ENCODE measurements at places on chromosomes 3 and 15.
A peak's percentile ranks its signal among the peaks of the same experiment; 100 is the strongest.

DNA sequence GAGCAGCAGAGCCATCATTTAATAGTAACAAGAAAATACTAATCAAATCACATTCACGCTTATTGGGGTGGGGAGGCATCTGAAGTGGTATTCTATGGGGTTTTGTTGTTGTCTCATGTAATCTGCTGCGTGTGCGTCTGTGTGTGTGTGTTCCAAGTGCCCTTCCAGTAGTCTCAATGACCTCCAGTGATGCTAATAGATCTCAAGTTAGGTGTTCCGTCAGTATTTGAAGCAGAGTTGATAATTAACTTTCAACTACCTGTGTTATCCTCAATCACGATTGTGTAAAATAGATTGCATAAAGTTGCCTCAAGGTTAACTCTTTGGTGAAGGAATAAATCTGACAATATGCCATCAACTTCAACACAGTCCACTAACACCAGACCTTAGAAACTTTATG lies 375.0 kb downstream of the MECOM start:
- no peak for DNase-seq

GRCh38 chr3:32502118-32502945 lies at the start of gene CMTM6:
TSS of gene CMTM6 (minus strand) at chr3:32502852. CDS start at chr3:32502745, 107 bp downstream.
- peak; percentile 87 for DNase-seq

DNA sequence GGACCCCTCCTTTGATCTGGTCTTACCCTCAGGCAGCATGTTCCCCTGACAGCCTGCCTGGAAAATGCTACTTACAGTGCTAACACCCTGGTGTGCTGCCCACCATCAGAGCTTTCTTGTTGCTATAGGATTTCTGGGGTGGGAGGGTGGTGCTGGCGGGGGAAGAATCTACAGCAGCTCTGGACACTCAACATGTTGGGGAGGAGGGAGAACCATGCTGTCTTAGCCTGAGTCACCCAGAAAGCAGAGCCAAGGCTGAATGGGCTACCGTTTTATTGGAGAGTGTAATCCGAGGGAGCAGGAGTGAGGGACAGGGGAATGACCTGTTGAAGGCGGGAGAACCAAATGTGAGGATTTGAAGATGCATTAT lies 45.6 kb downstream of the MFSD1 start:
- DNase-seq = no peak

DNA sequence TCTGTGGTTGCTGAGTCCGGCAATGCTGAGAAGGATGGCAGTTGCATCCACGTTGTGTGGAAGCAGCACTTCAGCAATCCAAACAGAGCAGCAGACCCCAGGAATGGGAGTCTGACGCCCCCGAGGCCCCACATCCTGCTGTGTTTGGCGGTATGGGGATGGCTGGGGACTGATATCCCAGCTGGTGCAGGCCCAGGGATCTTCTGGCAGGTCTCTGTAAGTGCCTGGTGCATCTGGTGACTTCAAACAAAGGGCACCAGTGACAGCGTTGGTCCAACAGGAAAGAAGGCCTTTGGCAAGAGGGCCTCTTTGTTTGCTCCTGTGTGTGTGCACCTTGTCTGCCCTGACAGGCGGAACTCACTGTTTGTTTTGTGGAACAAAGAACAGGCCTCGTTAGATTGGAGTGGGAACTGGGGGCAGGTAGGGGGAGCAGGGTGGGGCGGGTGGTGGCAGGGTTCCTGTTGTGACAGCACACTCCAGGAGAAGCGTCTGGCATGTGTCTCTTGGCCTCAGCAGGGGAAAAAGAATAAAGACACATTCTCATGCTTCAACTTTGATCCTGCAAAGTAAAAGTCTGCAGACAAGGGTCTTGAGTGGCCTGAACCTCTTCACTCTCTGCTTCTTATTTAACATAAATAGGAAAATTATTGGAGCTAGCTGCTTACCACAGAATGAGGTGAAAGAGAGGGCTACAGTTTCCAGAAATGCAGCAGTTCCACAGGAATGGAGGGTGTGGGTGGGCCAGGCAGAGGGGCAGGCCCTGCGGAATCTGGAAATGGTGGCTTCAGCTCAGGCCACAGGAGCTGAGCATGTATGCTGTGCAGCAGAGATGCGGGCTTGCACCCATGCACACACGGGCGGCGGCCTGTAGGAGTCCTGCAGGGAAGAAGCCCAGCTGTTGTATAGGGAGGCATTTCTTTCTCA lies 94.5 kb upstream of the MYZAP start:
- no peak for DNase-seq

- no peak for DNase-seq
Measured at GRCh38 chr3:185221203-185221602, 32.6 kb downstream of the EHHADH start.

All from activated CD8-positive, alpha-beta memory T cell treated with anti-CD3 and anti-CD28 coated beads, Interleukin-2, amount 50 U/mL, for 48 hours (primary cell).